ENCODE measurements at places on chromosomes 1 and 21.

- no peak for DNase-seq
Observed at GRCh38 chr1:173122344-173122935, 71.7 kb upstream of the TNFSF18 start.

- no peak for DNase-seq
Observed at GRCh38 chr1:11488201-11488770, 9.3 kb downstream of the DISP3 start.

DNA sequence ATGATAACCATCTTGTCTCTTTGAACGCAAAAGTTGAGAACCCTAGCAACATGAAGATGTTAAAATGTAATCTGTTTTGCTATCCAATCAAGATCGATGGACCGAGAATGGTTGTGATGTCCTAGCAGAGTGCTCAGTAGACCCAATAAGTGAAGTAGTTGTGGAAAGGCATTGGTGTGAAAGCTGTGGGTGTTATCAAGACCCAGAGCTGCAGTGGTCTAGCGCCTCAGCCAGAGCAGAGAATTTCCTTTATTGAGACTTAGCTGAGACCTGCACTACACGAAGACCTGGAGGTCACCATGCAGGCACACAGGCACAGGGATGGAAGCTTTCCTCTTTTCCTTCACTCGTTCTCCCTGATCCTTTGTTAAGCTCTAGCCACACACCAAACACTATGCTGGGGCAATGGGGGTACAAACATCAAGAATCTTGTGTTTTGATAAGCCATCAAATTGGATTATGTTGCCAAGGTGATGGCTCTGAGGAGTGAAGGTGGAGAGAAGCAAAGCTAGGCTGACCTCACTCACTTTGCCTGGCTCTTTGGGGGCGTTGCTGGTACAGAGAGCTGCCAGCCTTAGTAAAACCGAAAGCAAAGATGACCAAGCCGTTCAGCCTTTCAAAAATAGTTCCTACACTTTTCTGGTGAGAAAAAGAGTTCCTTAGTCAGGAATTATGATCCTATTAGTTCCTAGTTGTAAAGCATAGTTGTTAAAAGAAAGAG lies 24.1 kb downstream of the METTL13 start:
- no peak for DNase-seq

GRCh38 chr21:29342363-29342957 lies 43.7 kb downstream of the BACH1 start:
- DNase-seq, result peak; percentile 32

- DNase-seq, result no peak
Observed at GRCh38 chr1:199727682-199728081, 299.8 kb upstream of the NR5A2 start.

DNA sequence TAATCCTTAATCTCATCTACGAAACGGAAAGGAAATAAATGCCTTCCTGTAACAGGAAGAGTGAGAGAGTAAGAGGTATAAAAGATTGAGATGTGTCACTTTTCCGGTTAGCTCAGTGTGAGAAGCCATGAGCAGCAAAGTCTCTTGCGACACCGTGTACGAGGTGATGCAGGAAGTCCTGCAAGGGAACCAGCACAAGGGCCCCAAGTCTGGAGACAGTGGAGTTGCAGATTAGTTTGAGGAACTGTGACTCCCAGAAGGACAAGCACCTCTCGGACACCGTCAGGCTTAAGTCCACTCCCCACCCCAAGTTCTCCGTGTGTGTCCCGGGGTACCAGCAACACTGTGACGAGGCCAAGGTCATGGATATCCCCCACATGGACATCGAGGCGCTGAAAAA lies 592.3 kb upstream of the ADGRL2 start:
- DNase-seq, result peak; percentile 61

DNA sequence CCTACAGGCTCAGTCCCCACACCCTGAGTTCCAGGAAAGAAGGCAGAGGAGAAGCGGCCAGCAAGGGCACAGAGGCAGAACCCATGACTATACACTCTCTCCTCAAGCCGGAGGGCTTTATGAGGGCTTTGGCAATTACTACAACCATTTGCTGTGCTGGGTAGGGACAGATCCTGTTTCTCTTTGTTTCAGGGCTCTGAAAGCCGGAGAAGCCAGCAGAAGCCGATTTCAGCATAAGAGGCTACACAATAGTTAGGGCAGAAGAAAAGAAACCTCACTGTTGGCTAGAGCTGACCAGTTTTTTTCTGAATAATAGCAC lies 13.9 kb downstream of the GPR3 start:
- no peak for DNase-seq

DNA sequence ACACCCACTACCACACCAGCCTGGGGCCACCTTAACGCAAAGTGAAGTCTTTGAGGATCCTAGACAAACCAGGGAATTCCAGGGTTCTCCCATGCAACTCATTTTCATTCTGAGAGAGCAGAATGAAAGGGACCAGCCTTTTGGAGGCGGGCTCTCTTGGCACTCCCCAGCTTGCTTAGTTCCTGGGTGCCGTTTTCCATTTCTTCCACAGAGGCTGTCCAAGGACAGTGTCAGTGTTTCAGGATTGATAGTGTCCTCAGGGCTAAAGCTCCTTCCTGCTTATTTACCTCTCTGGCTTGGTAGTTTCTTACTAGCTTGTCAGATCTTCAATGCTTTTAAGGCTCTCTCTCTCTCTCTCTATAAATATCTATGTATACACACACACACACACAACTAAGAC lies 30.1 kb upstream of the GNG4 start:
- DNase-seq, result no peak

DNA sequence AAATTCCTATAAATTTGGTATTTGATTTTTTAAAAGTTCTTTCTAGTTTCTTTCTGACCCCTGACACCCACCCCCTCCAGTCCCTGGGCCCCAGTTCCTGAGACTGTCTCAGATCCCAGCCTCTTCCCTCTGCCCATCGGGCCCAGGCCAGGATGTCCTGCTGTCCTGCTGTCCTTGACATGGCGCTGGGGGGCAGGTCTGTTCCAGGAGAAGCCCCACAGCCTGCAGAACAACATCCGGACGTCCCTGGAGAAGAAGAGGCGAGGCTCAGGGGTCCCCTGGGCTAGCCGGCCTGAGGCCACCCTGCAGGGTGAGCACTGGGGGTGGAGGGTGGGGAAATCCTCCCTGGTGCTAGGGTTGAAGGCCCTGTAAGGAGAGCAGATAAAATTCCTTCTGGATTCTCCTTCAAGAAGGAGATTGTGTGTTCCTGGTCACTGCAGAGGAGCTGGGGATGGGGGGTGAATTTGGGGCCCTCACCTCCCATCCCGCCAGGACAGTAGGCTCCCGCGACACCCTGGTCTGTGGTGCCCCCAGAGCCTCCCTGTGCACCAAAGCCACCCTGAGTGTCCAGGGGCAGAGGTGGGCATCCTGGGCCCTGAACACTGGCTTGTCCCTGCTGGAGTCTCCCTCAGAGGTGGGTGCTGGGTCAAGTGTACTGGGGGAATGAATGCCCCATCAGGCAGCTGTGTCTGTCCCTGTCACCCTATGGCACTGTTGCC lies 45.0 kb downstream of the DISP3 start:
- no peak for DNase-seq

- DNase-seq, result no peak
Observed at GRCh38 chr1:47867438-47868347, 129.5 kb downstream of the TRABD2B start.

GRCh38 chr1:184843732-184844495 lies 89.3 kb upstream of the EDEM3 start:
- peak; percentile 85 for DNase-seq

GRCh38 chr1:25476186-25477097 lies 45.7 kb downstream of the MACO1 start:
- no peak for DNase-seq

GRCh38 chr1:60572378-60572777 lies 498.8 kb upstream of the C1orf87 start:
- DNase-seq, result no peak

- no peak for DNase-seq
Observed at GRCh38 chr1:26327956-26328362, 10.2 kb downstream of the CD52 start.

DNA sequence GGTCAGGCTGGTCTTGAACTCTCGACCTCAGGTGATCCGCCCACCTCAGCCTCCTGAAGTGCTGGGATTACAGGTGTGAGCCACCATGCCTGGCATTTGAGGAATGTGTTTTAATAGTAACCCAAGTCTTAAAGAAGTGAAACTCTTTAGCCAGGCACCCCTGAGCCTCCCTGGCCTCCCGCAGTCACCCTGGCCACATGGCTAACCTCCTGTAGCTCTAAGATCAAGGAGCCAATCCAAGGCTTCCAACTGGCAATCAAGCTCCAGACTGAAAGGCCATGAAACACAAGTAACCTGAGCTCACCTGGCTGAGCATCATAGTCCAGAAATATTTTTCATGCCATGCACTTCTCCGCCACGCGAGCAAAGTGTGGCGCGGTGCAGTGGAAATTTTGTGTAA lies 84.3 kb downstream of the LTN1 start:
- DNase-seq, result no peak

DNA sequence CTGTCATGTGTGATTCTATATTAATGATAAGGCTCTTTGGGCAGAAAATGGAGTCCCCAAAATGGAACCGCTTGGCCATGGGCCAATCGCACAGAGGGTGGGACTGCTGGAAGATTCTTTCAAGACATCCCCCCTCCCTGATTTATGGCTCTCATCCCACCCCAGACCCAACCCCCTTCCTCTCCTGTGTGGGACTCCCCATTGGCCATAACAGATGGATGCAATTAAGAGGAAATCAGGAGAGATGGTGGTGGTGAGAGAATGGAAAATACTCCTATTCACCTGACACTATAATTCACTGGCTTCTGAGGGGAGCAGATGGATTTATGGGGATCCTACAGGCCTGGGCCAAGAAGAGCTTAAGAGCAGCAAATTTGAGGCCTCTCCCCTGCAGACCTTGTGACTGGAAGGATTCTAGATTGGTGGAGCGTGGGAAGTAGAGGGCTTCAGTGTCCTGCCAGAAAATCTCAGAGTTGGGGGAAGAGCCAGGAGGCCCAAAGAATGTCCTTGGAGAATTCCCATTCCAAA lies 1.7 kb downstream of the IGFN1 start:
- DNase-seq, result no peak

DNA sequence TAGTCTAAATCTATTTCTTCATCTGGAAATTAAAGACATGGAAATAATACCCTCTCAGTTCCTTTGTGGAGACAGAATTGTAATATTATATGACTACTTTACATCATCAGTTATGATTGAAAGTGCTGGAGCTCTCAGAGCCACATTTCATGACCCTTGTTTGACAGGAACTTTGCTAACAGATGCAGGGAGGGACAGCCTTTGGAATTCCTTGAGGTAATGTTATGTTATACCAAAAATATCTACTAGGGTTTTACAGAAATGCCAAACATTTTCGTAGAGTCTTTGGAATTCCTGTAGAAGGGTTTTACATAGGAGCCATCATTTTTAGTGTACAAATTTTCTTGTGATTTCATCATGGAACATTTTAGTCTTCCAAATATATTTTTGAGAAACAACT lies 57.4 kb upstream of the ADAMTS5 start:
- DNase-seq, result no peak

GRCh38 chr1:24683713-24684162 lies 40.6 kb downstream of the SRRM1 start:
- peak; percentile 50 for DNase-seq

DNA sequence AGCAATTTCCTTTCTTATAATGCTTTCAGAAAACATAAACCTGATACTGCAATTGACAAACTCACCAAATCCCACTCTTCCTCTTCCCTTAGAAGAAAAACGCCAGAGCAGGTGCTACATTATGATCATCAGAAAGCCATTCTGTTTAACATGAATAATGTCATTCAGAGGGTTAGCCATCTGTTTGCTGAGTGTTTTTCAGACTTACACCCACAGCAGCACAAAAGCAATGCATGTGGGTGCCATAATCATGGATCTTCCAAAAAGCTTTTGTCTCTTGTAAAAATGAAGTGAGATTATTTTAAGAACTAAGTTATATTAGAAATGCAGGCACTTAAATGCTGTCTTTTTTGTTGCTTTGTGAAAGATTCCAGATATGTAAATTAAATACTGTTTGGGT lies 204.6 kb upstream of the TMPRSS15 start:
- no peak for DNase-seq

GRCh38 chr1:166951050-166951449 lies 24.3 kb downstream of the ILDR2 start:
- DNase-seq, result no peak

DNA sequence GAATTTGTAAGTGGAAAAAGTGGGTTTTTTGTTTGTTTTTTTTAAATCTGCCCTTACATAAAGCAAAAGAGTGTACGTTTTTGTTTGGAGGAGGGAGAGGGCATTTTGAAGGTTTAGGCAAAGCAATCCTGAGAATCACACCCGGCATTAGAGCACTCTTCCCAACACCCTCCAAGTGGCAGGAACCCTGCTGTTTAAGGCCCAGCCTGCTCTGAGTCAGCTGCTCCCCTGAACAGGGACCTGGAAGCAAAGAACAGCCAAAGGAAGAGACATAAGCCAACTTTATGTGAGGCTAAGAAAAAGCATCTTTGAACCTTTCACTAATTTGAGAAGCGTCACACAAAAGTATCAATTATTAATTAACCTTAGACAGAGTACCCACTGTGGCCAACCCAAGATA lies 16.9 kb downstream of the MTFR1L start:
- no peak for DNase-seq

All from hematopoietic multipotent progenitor cell treated with erythropoietin and hydrocortisone succinate and interleukin-3 and kit ligand, for 6 days (in vitro differentiated cells).